ENCODE measurements at places on chromosomes 12 and 14.

DNA sequence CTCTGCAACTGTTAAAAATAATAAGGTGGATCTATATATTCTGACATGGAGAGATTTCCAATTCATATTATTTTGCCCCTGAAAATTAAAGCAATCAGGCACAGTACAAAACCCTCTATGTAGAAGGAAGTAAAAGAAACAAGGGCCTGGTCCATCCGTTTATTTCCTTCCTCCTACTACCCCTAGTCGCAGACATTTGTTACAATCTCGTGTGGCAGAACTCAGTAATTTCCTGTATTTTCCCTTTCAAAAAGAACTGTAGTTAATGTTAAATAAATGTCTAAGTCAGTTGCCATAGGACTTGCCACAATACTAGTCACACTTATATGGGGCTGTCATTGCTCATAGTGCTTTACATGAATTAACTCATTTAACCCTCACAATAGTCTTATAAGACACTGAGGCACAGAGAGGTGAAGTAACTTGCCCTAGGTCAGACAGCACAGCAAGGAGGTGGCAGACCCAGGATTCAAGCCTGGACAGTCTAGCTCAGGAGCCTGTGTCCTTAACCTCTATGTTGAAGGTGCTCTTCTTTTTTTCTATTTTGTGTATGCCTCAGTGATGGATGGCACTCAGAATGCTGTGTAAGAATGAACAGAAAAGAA, 24.2 kb downstream of the NINJ2 start:
- DNase-seq = no peak

- no peak for DNase-seq
Measured at GRCh38 chr12:123250471-123251383, 17.5 kb downstream of the MTRFR start.

DNA sequence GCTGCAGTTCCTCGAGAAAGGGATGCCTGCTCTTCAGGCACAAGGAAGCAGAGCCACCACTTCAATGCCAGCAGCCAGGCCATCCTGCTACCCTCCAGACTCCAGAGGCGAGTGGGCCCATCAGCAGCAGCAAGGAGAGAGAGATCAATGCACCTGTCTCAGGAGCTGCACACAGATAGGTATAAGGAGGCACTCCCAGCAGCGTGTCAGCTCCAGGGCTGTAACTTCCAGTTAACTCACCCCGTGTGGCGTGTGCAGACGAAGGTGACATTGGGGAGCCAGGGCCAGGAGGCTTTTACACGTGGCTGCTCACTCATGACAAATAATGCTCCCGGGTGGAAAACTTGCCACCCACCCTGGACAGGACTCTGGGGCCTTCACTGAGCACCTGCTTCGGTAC, 24.2 kb downstream of the GALNT16 start:
- DNase-seq = no peak

DNA sequence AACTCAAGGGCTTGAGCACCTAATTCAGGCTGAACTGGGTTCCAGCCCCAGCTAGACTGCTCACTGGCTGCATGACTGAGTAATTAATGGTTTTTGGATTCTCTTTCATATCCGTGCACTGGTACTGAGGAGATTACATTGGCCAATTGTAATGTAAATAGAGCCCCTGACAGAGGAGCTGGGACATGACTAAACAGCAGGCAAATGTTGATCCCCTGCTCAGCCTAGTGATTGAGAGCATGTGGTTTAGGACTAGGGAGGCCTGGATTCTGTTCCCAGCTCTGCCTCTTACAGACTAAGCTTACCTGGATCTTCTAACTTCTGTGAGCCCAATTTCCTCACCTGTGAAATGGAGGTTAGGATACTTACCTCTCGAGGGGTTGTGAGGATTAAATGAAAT, 204.3 kb downstream of the ESR2 start:
- no peak for DNase-seq

- DNase-seq = no peak
Measured at GRCh38 chr14:77474479-77475177, 16.7 kb downstream of the AHSA1 start.

- no peak for DNase-seq
Measured at GRCh38 chr12:125633686-125634085, 568.5 kb downstream of the AACS start.

DNA sequence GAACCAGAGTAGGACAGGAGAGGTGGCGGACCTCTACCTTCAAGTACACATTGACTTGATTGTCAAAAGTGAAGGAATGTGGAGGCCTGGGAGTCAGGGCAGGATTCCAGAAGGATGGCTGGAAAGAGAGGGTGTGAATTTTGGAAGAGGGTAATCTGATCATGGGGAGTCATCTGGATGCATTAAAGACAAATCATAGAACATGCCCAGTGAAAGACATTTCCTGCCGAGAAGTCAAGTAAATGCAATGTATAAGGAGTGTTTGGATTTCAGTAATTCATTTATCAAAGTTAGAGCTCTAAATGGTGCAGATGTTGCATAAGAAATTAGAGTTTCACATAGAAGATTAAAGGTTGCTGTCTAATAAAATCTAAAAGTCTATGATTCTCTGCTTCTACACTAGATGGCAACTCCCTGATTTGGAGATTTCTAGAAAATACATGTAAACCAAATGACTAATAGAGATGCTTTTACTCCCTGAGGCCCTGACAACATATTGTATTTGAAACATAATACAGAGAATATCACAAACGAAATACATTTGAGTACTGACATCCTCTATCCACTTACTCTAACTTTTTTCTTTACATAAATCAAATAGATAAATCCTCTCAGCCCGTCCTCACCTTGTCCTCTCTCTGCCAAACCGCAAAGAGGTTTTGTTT, 91.3 kb downstream of the KCNA5 start:
- no peak for DNase-seq

DNA sequence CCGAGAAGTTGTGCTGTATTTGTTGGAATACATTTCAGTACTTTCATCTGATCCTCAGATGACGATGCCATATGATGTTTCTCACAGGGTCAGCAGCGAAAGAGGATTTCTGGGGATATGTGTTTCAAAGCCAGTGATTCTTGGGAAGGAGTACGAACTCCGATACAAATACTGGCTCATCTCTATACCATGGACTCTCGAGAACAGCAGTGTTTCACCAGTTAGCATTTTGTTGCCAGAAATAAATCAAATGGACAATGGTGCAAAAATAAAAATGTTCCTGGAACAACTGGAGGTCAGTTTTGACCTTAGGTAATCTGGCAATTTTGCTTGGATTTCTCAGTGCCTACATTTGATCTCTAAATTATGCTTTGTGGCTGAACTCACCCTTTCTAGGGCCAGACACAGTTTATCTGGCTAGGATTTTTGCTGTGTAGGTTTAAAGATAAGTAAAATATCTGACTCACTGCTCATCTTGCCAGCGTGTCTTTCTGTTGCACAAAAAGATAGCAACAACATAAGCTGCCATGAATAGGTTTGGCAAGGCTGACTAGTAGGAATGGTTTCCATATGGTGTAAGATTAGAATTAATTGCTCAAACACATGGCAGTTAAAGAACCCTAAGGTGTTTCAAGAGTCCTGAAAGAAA, 11.0 kb upstream of the MGP start:
- peak; percentile 85 for DNase-seq

DNA sequence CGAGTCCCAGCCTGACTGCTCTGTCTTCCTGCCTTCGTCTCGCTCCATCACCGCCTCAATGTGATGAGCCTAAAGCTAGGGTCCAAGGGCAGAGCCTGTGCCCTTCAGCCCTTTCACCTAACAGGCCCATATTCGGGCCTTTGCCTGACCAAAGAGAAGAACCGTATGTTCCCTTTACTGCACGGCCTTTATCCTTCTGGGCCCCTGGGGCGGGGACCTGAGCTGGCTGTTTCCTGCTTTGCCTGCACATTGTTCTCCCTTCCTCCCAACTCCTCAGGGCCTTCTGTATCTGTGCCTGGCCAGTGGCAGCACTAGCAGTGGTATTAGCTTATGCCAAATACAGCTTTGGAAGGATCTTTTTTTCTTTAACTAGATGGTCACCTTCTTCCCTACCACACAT, 8.5 kb upstream of the MYL6B start:
- no peak for DNase-seq

DNA sequence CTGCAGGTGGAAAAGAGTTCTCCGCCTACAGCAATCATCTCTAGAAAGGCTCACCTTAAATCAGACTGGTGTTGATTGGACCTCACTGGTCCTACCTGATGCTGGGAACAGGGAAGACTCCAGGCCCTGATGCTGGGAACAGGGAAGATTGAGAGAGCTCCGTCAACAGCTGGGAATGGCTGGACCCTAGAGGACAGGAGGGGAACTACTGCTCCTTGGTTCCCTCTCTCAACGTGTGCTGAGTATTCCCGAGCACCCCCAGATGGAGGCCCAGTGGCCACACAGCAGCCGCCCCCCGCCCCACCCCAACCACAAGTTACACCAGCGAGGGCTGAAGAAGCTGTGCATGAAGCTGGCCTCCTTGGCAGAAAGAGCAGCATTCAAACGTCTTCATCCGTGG, 240.3 kb downstream of the SLC15A4 start:
- DNase-seq = no peak

DNA sequence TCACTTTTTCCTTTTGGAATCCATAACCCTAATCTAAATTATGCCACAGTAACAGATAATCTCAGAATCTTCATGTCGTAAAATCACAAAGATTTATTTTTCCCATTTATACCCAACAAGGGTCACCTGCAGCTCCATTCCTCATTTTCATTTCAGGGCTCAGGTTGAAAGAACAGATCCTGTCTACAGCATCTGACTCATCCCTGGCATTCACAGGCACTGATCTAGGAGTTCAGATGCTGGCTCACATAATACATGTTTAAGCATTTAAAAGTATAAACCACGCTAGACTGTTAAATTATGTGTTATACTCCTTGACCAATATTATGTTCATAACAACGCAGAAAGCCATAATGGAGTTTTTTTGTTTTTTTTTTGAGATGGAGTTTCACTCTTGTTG, 58.3 kb downstream of the STON2 start:
- no peak for DNase-seq

GRCh38 chr12:69739287-69740191, 879 bp downstream of the RAB3IP start:
- DNase-seq = peak; percentile 60

GRCh38 chr12:103498990-103499389, 3.2 kb upstream of the C12orf42 start:
- no peak for DNase-seq

- no peak for DNase-seq
Measured at GRCh38 chr14:102511538-102511937, 2.0 kb upstream of the ANKRD9 start.

- peak; percentile 84 for DNase-seq
Measured at GRCh38 chr14:75610834-75611233, 32.4 kb downstream of the FLVCR2 start.

DNA sequence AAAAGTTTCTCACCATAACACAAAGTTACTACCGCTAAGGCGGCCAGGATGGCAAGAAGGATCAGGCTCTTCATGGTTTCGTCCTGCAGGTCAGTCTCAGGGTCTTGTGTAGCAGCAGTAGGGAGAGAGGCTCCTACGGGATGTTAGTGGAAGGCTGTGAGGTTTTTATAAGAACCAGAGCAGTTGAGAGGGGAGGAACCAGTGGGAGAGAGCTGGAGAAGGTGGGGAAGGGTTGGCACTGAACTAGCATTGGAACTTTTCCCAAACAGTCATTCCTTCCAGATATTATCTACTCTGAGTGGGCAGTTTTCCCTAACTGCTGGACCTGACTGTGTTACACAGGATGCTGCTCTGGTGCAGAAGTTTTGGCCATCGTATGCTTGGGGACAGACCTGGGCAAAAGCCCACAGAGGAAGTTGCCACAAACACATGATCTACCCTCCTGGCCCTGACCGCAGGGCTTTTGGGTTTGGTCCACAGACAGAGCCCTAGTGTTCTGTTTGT, at the start of gene MGP:
MGP (minus strand) TSS at position 137 of the 504 bp plus-strand sequence; CDS start at position 74, 63 bp downstream.
- peak; percentile 23 for DNase-seq

GRCh38 chr12:83779526-83779925, 1092.8 kb downstream of the TMTC2 start:
- DNase-seq = no peak

- DNase-seq = no peak
Measured at GRCh38 chr12:3461391-3461790, 29.6 kb upstream of the PRMT8 start.

DNA sequence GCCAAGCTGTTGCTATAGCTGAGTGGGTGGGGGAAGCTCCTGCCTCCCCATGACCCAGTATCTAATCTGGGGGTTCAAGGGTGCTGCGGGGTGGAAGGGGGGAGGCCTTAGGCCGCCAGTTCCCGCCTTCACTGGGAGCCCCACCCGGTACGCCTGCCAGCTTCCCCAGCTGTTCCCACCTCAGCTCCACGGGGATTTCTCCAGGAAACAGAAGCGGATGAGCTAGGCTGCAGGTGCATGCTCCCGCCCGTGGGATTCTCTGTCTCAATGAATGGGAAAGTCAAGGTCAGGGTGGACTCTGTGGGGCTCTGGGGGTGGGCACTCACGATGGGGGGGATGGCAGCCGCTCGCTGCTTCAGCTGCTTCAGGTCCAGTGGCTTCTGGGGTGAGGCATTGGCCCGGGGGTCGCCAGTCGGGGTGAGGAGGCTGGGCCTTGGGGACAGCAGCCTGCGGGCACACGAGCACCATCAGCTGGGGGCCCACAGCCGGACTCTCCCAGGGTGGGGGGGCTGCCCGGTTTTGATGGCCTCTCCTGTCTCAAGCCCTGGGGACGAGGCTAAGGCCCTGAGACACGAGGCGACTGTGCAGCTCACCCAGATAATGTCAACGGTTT, 68.6 kb downstream of the RFLNA start:
- DNase-seq = no peak

DNA sequence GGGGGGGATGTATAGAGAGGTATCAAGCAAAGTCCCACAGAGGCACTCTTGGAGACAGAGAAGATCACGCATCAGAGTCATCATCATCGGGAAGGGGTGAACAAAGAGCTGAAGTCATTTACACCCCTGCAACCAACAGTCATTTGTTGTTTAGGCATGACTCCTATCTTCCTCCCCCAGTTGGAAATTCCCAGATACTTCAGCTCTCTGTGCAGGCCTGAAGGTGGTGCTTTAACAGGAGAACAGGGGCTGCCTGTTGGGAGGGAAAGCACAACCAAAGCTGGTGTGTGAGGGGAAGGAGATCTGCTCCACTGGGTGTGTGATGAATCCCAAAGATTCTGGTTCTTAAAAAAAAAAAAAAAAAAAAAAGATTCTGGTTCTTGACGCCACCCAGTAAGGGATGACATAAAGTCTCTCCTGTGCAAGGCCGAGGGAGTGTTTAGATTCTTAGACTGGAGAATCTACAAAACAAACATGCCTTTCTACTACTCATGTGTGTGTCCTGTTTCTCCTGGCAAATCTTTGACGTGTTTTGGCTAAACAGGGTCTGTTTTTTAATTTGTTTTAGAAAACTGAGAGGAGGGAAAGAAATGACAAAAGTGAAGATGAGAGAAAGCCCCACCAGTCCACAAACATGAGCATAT, 121.0 kb upstream of the ARHGAP5 start:
- no peak for DNase-seq

- peak; percentile 66 for DNase-seq
Measured at GRCh38 chr14:73816393-73816816, 35.2 kb upstream of the PTGR2 start.

- DNase-seq = no peak
Measured at GRCh38 chr12:94557746-94558295, 92.5 kb downstream of the TMCC3 start.

- DNase-seq = no peak
Measured at GRCh38 chr14:55571125-55571889, 8.7 kb upstream of the KTN1 start.

GRCh38 chr12:81403348-81403747, 325.5 kb downstream of the ACSS3 start:
- DNase-seq = no peak

Measured in choroid plexus epithelial cell (primary cell).